Parietal lobe (tissue), 2 donors: ENCODE measurements at places on chromosomes 2 and 18. TPM values are rescaled to one million over a fixed set of nuclear protein-coding genes. Genes with fewer than 3 reads are reported as not detected.

SIX3 gene
- 0.31 TPM for total RNA-seq

IL36G gene
- total RNA-seq: not detected

UGT1A6 gene
- total RNA-seq: not detected

CCL20 gene
- not detected for total RNA-seq

PSTPIP2 gene
- total RNA-seq: 1.6 TPM
